NCI-H2081 (cell line): ENCODE measurements at places on chromosomes 3 and 15.

DNA sequence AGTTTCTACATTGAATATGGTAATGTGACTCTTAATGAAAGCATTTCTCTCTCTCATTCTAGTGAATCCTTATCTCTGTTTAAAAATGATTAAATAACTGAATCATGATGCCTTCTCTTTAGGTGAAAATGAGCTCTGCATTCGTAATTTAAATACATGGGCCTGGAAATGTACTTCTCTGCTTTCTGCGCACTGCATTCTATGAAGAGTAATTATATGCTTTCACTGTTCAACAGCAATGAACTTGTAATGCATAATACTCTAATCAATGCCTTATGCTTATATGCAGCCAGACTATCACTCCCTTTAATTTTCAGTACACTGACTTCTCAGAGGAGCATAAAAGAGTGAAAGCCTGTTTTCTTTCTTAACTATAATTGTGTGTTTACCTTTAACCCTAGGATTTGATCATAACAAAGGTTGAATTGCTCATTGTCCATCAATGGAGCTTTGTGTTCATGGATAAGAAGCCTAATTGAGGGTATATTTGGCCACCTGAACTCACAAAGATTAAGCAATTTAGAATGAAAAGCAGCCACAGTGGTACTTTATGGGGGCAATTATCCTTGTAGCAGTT, 330.8 kb upstream of the PDZRN3 start:
- DNase-seq: peak; percentile 96

DNA sequence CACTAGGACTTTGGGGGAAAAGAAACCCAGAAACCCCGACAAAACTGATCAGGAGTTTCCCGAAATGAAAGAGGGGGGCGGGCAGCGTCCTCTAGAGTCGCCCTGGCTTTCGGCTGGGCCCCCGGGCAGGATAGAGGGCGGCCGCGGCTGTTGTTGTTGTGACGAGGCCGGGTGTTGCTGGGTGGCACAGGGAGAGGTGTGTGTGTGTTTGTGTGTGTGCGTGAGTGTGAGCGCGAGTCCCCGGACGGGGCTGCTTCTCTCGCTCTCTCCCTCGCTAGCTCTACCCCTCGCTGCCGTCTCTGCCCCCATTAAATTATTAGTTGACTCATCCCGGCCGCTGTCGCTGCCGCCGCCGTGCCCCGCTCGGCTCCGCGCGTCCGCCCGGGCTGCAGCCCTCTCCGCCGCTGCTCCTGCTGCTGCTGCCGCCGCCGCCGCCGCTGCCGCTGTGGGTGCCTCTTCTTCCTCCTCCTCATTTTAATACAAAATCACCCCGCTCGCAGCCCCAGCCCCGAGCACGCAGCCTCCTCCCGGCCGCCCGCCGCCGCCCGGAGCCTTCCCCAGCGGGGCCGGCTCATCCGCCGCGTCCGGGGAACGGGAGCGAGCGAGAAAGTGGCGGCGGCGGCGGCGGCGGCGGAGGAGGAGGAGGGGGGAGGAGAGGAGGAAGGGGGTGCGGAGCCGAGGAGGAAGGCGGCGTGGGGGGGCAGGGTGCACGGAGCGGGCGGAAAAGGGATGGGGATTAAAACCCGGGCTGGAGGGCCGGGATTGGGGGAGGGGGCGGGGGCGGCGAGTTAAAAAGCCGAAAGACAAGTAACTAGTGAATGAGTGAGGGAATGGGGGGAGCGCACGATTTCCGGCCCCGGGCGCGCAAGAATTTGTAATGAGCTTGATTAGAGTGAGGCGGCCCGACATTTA, at the start of gene SATB1:
Gene SATB1, minus strand, starts transcription at position 611 of the 912 bp plus-strand sequence. CDS start 4,372 bp downstream, outside the sequence.
- peak; percentile 70 for DNase-seq

DNA sequence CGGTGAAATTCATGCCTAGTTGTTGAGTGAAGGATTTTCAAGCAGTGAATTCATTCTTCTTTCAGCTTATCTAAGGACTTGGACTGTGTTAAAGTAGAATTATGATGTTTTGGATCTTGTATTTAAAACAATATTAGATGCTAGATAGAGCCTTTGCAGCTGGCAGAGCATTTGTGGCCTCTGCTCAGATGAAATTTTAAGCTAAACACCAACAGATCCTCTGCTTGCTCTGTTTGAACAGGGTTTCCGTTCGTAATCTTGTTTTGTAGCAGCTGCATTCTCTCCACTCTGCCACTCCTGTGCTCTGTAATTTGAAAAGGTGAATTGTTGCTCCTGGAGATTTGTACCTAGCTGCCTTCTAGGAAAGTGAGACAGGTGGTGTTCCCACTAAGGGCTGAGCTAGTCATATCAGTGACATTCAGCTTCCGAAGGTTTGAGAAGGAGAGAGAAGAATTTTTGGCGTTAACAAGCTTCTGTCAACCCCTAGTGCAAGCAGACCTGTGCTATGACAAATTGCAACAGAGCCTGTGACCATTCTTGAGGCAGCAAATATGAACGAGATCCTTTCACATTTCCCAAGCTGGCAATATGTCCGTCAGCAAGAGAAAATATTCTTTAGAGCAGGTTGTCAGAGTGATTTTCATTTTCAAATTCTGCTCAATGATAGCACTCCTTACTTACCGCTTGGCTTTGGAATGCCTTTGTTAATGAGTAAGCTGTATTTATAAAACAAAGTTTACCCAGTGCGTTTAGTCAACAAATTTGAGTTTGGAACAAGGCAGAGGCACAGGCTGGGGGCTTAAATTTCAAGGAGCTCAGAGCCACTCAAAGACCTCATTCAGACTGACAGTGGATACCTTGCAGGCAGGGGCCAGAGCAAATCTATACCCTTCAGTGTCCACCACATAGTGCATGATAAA, 5.3 kb downstream of the CHST2 start:
- peak; percentile 43 for DNase-seq

- DNase-seq: peak; percentile 84
Measured at GRCh38 chr3:69084326-69085167, at the start of gene ARL6IP5. Gene ARL6IP5 (plus strand): TSS chr3:69084937. CDS start chr3:69085048, 111 bp downstream.

- DNase-seq: no peak
Measured at GRCh38 chr15:66966256-66966655, 99.1 kb upstream of the SMAD3 start.

DNA sequence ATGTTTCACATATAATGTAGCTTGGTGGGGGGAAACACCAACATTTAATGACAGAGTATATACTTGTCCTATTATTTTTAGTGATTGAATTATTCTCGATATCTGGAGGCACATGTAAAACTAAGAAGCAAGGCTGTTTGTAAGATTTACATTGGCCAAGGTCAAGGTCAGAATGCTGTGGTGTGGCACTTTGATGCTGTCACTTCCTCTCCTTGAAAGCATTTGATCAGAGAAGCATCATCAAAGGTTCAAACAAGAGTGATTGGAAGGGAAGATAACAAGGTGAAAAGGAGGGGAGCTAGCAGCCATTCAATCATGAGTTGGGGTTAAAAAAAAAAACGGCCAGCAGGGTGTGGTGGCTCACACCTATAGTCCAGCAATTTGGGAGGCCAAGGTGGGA, 26.4 kb downstream of the RTF1 start:
- DNase-seq: no peak

DNA sequence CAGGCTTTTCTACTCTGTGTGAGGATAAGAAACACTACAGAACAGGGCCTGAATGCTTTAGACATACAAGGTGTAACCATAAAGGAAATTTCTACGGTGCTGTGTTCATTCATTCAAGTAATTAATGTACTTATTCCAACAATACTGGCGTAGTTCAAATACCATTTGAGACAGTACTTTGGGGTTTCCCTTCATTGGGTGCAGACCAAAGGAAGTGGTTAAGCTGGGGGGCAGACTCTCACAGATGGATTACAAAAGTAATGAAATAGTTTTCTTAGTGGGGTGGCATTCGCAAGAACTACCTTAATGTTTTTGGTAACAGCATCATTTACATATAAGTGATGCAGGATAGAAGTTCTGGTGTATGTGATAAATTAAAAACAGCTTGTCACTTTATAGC, 65.9 kb downstream of the BTD start:
- DNase-seq: no peak

DNA sequence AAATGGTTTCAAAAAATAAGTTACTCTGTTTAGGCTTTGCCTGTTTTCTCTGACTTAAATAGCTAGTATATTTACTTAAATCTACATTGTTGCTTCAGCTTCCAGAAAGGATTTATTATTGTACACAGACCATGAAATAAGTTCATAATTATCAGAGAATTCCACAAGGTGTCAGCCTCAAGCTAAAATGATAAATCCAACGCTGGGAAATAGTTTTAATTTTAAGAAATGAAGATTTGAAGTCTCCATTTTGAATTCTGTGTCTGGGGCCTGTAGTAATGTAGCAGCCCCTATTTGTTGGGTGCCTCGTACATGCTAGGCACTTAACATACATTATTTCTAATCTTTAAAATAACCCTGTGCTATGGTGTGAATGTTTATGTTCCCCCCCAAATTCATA, 92.6 kb upstream of the KCNMB2 start:
- peak; percentile 53 for DNase-seq

- DNase-seq: no peak
Measured at GRCh38 chr3:48558493-48559134, 2.0 kb upstream of the PFKFB4 start.

GRCh38 chr3:58104712-58105111, 96.5 kb downstream of the FLNB start:
- DNase-seq: no peak

DNA sequence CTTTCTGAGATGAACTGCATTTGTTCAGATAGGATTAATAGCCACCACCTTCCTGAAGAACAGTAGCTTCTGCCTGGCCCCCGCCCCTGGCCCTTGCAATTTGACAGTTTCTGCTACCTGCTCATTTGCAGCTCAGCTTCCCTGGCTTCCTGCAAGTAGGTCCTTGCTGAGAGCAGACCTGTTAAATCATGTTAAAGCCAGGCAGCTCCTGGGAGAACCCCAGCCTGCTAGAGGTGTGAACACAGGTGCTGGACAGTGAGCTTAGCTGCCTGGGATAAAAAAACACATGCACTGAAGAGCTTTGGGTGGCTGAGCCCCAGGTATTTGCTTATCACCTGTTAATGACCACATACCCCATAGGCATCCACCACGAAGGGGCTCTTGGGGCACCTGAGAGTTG, 143.4 kb downstream of the PTPRG start:
- no peak for DNase-seq

DNA sequence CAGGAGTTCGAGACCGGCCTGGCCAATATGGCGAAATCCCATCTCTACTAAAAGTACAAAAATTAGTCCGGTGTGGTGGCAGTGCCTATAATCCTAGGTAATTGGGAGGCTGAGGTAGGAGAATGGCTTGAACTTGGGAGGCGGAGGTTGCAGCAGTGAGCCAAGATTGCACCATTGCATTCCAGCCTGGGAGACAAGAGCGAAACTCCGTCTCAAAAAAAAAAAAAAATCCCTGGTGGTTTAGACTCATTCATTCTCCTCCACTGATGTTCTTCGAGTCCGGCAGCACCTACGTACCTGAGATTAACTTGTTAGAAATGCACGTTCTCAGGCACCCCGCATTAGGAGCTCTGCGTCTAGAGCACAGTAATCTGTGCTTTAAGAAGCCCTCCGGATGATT, 3.7 kb downstream of the MCTP2 start:
- DNase-seq: no peak

- no peak for DNase-seq
Measured at GRCh38 chr3:29415482-29416223, 134.8 kb downstream of the RBMS3 start.

DNA sequence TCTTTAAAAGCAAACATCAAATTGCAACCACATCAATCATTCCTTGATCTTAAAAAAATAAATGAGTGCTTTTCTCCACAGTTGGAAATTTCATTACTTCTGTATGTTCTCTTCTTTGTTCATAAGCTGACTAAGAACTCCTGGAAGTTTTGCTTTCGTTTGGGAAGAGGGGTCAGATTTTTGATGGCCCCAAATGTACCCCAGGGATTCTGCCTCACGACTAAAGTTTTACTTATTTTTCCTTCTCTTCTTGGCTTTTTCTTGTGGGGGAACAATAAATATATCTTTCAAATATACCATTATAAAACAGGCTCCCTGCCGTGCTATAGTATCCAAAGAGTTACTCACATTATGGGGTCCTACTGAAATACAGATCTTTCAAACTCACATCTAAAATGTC, 215.0 kb upstream of the CDIN1 start:
- no peak for DNase-seq

DNA sequence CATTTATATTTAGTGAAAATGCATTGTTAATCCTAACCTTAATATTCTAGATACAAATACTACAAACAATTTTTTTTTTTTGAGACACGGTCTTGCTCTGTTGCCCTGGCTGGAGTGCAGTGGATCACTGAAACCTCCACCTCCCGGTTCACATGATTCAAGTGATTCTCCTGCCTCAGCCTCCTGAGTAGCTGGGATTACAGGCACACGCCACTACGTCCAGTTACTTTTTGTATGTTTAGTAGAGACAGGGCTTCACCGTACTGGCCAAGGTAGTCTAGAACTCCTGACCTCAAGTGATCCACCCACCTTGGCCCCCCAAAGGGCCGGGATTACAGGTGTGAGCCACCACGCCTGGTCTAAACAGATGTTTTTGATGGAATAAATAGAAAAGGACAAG, 361.5 kb upstream of the NECTIN3 start:
- DNase-seq: no peak

- no peak for DNase-seq
Measured at GRCh38 chr15:88257311-88258092, 963 bp upstream of the NTRK3 start.

DNA sequence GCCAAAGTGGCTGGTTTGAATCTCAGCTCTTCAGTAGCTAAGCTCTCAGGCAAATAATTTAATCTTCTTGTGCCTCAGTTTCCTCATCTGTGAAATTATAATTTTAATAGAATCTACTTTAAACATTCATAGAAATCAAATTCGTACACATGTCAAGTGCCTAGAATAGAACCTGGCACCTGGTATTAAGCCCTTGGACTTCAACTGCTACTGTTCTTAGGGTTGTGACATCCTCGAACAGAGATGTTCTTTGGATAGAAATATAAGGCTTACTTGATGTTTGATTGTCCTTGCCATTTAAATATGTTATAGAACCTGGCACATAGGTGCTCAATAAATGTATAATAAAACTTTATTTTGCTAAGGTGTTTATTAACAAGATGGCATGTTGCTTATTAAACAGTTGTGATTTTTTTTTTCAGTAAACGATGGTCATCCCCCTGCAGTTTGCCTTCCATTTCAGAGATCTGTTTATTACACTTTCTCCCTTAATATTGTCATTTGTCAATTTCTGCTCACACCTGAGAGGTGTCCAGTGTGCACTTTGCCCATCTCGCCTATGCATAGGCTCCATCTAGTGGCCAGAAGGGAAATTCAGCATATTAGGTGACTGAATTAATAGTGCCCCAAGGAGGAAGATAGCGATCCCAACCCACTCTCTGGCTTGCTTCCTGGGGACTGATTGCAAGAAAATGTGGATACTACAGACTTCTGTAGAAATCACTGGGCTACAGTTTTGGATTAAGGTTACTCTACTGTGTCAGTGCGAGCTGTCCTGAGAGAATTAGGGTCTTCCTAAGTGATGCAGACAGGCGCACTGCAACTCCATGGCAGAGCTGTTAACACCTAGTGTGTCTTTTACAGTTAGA, 10.7 kb downstream of the IGF1R start:
- peak; percentile 50 for DNase-seq

GRCh38 chr3:62277450-62277849, 95.9 kb downstream of the FEZF2 start:
- no peak for DNase-seq

- DNase-seq: no peak
Measured at GRCh38 chr15:38547255-38547997, 17.2 kb downstream of the RASGRP1 start.

- DNase-seq: no peak
Measured at GRCh38 chr3:36707623-36708409, 56.5 kb downstream of the DCLK3 start.

GRCh38 chr3:197003461-197004385, 25.9 kb downstream of the MELTF start:
- no peak for DNase-seq
